CD4-positive, alpha-beta T cell treated with Interleukin-4 for 4 hours (primary cell): ENCODE measurements at places on chromosomes 11 and 22.

- DNase-seq, result no peak
These were observed 10.9 kb upstream of the CCND1 start for GRCh38 chr11:69630017-69630416.

DNA sequence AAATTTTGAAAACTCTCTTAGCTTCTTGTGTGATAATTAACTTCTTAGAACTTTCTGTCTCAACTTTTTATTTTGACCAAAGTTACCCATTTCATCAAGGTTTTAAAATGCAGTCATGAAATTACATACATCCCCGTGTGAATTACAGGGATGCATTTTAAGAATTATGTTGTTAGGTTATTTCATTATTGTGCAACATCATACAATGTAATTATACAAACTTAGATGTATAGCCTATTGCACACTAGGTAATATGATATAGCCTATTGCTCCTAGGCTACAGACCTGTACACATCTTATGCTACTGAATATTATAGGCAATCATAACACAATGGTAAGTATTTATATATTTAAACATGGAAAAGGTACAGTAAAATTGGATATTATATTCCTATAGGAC, 228.1 kb upstream of the C11orf87 start:
- DNase-seq, result no peak

GRCh38 chr11:41666951-41667653, 207.7 kb upstream of the LRRC4C start:
- no peak for DNase-seq

- DNase-seq, result no peak
These were observed 13.6 kb downstream of the TP53I11 start for GRCh38 chr11:44936951-44937543.

GRCh38 chr11:68179847-68180246, 33.2 kb downstream of the KMT5B start:
- DNase-seq, result no peak
